Right ventricle myocardium inferior (tissue), 1 donor: ENCODE measurements at places on chromosomes 12 and 14.

GRCh38 chr12:7609495-7609894 is 56.2 kb downstream of the APOBEC1 start:
- no peak for DNase-seq

- DNase-seq, result no peak
Observed at GRCh38 chr14:52077256-52077979, 8.6 kb upstream of the NID2 start.

DNA sequence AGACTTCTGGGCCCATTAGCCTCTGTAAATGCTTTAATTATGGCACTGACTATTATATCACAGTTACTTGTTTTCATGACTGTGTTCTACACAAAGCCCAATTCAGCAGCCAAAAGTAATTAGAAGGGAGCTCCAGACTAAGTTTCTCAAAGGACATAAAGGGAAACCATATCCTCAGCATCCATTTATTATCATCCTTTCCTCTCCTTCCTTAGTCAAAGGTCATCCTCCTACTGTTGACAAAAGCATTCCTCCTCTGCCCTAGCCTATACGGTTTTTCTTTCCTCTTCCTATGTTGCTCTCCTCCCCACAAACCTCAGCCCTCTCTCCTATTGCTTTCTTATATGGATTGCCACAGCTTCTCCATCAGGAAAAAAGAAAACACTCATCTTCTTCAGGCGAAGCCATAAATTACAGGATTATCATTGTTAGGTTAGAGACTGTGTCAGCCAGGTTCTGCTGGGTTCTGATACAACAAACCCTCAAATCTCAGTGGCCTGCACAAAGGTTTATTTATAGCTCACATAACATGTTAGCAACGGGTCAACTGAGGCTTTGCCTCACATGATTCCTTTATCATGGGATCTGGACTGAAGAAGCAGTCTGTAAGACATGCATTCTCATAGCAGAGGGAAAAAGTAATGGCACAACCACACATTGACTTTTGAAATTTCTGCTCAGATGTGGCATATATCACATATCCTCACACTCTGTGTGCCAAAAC is 207.2 kb downstream of the SLC5A8 start:
- no peak for DNase-seq

DNA sequence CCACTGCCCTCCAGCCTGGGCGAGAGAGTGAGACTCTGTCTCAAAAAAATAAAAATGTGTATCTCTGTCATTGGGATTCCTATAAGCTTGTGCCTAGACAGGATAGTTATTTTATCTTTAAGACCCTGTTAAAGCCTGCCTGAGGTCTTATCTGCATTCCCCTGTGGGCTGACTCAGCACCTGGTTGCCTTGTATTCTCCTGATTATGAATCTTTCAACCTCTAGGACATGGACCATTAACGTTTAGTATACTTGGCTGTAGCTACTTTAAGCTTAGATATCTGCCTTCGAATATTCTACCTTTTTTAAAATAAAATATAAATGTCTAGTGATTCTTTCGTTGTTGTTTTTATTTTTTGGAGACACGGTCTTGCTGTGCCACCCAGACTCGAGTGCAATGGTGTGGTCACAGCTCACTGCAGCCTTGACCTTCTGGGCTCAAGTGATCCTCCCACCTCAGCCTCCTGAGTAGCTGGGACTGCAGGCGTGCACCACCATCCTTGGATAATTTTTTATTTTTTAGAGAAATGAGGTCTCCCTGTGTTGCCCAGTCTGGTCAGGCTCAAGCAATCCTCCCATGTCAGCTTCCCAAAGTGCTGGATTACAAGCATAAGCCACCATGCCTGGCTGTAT is 41.3 kb downstream of the RESF1 start:
- no peak for DNase-seq

DNA sequence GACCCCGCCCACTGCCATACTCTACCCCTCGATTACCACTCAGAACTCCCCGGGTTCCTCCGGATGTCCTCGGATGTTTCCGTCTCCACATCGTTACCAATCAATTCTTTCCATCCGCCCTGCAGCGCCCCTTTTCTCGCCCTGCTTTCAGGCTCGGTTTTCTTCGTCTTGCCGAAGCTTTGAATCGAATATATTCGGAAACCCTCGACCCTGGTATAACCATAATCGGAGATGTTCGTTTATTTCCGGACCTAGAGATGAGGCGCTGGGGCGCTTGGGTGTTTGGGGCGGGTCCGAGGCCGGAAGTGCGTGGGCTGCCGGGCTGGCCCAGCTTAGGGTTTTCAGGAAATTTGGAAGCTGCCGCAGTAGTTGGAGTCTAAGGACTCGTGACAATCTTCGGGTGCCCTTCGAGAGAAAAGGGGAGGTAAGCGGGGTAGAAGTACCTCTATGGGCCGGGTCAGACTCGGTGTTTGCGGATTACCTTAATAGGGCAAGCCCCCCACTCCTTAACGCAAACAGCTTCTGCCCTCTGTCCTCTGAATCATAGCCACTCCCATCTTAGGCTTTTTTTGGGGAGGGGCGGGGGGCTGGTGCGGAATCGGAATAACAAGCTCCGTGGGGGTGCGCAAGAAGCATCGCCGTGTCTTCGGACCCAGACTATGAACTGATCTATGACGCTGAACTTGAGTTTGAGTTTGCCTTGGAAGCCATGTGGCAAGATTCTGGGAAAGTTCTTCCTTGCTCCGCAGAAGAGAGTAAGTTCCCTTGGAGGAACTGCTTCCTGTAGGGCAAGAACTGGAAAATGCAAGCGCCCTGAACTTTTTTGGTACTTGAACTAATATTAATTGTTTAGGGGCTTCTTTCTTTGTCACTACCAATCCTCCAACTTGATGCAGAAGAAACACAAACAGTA is at the start of gene C14orf119:
Gene C14orf119, plus strand, starts transcription at position 310 of the 913 bp plus-strand sequence. CDS start 2,154 bp downstream, outside the sequence.
- DNase-seq, result no peak

DNA sequence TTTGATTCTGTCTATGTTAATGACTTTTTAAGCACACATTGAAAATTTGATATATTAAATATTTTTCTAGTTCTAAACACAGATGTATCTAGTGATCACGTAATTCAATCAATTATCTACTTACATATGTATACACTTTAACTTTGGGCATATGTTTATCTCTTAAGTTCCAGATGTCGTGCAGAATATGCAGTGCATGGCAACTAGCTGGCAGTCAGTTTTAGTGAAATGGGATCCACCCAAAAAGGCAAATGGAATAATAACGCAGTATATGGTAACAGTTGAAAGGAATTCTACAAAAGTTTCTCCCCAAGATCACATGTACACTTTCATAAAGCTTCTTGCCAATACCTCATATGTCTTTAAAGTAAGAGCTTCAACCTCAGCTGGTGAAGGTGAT is 105.3 kb downstream of the PTPRQ start:
- DNase-seq, result no peak

- DNase-seq, result peak; percentile 56
Observed at GRCh38 chr12:121801595-121802484, 2.0 kb upstream of the SETD1B start.

DNA sequence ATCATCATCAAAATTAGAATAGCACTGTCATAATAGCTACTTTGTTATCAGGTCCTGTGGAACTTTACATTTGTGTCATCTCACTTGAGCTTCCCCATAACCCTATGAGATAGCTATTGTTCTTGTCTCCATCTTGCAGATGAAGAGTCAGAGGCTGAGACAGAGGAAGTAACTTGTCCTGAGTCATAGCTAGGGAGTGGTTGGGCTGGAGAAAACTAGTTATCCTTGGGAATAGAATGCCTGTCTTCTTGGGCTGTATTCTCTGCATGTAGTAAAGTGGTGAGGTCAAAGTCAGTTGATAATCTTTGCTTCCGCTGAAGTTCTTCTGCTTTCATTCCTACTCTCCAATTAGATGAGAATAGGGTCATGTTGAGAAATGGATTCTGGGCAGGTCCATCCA is 117.0 kb downstream of the SMOC1 start:
- no peak for DNase-seq

DNA sequence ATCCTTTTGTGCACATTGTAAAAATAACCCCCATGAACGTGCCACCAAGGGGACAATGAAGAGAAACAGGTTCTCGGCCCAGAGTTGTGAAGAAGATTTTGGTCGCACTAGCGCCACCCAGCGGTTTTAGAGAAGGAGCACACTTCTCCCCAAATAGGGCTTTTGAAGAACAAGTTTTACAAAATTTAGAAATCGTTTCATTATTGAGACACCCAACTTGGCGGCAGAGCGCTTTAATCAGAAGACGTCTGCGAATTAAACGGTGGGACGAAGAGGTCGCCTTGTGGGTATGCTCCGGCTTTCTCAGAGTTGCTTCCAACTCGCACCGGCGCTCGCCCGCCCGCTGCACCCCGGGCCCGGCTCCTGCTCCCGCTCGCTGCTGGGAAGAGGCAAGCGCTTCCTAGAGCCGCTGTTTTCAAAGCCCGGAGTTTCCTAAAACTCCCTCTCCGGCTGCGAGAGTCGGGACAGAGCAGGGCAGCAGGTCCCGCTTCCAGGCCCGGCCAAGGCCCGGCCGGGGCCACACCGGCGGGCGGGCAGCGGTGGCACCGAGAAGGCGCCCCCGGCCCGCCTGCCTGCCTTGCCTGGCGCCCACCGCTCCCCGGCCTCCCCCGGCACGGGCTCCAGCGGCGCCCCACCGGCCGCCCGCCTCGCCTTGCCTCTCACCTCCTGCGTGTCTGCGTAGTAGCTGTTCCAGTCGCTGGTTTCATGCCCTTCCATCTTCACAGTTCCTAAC is 645 bp downstream of the FOXA1 start:
- DNase-seq, result no peak

- DNase-seq, result no peak
Observed at GRCh38 chr12:121595520-121595919, 14.7 kb upstream of the KDM2B start.
